ENCODE measurements at places on chromosomes 7 and 10.

DNA sequence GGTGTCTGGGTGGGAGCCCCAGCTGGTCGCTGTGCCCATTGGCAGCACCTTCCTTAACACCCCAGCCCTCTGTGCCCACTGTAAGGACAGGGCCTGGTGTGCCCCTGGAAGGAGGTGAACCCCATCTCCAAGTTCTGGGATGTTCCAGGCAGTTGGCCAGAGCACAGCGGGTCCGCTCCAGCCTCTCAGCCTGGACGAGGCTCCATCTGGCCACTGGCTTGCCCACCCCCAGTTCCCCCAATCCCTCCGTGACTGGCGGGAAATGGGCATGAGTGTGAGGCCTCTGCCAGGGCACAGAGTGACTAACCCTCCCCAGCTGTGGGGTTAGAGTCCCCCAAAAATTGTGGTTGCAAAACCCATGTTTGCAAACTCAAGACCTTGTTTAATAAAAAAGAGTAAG lies 15.6 kb downstream of the GRIFIN start:
- DNase-seq: no peak

DNA sequence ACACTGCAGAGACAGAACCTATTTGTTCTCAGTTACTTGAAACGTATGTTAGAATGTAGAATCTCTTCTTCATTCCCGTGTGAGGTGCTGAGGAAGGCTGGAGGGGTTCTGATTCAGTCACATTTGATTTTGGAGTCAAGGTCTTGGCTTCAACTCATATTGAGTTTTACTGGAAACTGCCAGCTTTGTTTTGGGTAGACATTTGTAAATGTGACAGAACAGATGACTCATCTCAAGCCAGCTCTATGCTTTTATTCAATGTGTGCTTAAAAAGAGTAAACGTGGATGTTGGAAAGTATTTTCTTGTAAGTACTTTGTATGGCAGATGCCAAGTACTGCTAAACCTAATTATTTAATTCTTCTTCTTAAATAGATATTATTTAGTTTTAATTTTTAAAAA lies 780.8 kb upstream of the C7orf33 start:
- no peak for DNase-seq

GRCh38 chr7:72080865-72081510 lies 331.1 kb downstream of the CALN1 start:
- DNase-seq: no peak

DNA sequence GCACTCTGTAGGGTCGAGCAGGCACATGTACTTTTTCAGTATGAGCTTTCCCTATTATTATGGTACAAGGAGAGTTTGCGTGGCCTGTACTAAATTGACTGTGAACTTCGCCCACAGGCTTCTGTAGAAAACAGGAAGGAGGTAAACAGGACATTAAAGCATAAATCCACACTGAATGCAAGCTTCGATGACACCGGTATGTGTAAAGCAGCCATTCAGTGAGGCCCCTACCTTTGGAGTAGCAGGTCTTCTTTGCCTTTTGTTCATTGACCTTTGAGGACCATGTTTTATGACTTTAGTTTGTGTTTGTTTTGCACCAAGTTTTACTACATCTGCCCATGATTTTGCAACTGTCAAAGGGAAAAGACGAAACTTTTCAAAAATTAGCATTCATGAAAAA lies 14.5 kb downstream of the MKI67 start:
- no peak for DNase-seq

DNA sequence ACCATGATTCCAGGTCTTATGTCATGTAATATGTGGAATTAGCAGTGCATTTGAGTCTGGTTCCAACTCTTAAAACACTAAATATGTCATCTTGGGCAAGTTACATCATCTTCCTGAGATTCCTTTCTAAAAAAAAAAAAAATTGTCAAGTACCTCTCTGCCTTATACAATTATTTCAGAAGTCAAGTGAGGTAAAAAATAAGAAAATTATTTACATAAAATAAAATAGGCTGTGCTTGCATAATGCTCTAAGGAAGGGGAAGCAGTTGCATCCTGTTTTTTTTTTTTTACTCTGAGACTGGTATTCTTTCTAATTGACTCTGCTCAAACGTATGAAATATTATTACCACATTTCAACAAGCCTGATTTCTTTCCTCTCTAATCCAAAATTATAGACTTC lies 55.1 kb upstream of the SEMA3A start:
- DNase-seq: no peak

DNA sequence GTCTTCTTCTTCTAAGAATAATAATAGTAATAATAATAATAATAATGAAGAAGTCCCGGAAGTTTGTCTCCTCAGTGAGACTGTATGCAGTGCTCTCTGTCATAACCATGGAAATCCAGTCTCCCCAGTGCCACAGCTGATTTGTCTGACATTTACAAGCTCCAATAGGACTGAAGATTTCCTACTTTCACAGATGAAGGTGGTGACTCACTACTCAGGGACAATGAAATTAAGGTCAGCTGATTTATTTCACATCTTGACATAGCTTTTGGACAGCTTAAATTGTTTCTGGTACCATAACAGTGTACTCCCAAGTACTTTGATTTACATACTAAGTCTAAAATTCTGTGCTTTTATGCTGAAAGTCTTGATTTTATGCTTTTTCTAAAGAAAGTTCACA lies 6.9 kb downstream of the CELF2 start:
- DNase-seq: no peak

- peak; percentile 38 for DNase-seq
These were observed 411 bp downstream of the BCCIP start for GRCh38 chr10:125823663-125824251.

DNA sequence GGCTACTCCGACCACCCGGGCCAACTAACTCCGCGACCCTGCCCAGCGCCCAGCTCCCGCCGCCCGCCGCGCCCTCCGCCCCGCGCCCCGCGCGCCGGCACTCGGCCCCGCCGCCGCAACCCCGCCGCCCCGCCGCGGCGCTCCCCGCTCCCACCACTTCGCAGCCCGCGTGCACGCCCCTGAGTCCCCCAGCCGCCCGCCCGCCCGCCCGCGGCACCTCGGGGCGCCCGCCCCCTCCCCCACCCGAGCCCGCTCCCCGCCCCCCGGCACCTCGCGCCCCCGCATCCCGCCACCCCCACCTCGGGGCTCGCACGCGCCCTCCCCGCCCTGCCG lies 598 bp downstream of the JAZF1 start:
- no peak for DNase-seq

DNA sequence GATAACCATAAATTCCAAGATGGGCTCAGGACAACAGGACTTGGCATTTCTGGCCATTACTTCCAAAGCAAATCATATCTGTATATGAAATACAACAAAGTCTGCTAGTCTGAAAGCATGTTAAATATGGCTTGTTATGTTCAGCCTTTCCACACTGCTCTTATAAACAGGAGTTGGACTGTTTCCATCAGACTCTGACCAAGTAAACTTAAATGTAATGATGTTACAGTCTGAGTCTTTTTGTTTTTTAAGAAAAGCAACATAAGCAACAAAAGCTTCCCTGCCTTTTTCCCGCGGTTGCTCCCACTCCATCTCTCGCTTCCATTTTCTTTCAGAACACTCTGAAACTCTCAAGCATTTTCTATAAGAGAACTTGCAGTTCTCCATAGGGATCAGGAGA lies 8.1 kb upstream of the CDCA7L start:
- no peak for DNase-seq

GRCh38 chr7:112010994-112011393 lies 195.2 kb downstream of the DOCK4 start:
- DNase-seq: peak; percentile 30

- DNase-seq: no peak
These were observed 105.4 kb upstream of the BTBD16 start for GRCh38 chr10:122165484-122166276.

GRCh38 chr7:106375499-106375898 lies 90.7 kb upstream of the NAMPT start:
- no peak for DNase-seq

DNA sequence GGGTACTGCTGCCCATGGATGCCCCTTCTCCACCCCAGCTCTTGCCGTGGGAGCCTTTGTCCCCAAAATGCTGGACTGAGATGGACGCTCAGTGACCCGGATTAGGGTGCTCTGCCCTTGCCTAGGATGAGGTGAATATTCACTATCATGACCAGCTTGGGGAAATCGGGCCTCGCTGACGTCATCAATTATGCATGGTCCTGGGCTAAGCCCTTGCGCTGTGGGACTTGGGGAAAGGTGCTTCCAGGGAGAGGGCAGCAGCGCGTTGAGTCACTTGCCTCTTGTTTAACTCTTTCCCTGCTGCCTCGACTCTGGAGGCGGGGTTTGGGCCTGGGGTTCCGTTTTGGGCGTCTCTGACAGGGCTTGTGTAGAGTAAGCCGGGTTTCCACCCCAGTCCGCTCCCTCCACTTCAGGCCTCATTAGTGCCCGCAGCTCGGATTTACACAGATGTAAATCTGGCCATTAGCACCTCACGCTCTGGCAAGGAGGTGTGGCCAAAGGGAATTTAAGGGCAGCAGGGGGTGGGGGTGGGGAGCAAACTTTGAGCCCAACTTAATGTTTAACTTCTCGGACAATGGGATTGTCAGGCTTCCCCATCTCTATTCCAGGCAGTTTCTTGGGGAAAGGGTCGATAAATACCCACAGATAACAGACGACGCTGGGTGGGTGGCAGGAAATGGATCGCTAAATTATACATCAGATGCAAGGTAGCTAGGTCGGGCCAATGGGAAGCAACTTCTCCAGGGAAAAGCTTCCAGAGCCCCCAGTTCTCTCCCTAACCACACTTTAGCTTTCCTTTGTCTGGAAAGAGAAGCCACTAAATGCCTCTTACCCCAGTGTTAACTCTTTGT lies 51.3 kb upstream of the TCF7L2 start:
- DNase-seq: peak; percentile 45

DNA sequence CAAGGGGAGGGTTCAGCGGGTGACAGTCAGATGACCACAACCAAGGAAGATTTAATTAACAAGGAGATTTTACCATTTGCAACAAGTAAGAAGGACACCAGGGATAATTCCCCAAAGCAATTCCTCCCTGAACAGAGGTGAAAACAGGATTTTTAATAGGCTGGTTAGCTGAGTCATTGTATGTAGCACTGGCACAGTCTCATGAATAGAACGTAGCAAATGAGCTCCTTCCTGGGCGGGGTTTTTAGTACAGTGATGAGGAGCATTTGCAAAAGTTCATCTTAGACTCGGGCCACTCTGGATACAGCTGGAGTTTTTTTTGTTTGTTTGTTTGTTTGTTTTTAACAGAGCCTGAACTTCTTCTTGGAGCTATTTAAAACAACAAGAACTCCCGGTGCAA lies 39.0 kb downstream of the TAC1 start:
- DNase-seq: no peak

DNA sequence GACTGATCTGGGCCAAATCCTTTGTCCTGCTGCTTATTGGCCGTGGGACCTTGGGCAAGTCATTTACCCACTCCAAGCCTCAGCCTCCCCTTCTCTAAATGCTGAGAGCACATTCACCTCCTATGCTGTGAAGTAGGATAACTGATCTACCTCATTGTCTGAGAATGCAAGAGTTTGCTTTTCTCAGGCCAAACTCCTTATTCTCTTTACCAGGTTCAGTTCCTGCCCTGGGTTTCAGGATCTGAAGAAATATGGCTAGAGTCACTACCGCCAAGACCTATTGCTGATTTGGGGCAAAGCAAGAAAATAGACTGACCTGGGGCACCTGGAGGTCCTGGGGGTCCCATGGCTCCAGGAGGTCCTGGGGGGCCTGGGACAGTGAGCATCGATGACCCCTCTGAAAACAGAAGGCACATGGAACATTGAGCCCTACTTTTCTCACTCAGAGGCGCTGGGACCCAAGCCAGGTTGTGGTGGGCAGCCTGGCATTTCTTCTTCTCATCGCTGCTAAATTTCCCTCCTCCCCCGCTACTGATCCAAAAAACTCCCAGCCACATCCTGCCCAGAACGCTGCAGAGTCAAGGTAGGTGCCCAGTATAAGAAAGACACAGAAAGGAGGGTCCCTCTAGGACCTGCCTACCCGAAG lies 42.4 kb downstream of the COL17A1 start:
- no peak for DNase-seq

DNA sequence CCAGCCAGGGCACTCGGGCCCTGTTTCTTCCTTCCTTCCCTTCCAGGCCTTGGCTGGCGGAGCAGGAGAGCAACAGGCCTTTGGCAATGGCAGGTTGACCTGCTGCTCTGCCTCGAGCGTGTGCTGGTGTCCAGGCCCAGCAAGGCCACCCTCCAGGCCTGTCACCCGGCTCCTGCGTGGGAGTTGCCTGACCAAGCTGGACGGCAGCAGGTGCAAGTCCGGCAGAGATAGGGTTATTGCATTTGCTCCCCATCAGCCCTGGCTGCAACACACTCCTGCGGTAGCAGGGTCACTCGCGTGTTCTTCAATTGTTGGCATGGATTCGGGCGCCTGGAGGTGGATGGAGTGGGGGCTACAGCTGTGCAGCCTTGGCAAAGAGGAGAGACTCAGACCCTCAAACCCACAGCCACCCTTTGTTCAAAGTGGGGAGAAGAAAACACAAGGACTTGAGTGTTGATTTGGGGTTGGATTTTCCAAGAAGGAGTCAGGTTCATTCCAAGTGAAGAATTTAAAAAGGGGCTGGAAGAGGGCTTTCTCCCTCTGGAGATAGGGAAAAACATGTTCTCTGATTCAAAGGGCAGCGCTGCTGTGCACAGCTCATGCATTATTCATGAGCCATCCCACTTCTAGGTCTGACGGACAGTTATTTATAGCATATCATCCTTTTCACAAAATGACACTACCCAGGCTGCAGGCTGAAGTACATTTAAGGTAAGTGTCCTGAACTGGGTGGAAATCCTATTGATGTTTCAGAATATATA lies 64.2 kb upstream of the PITRM1 start:
- DNase-seq: no peak

- no peak for DNase-seq
These were observed 8.7 kb upstream of the VDAC2 start for GRCh38 chr10:75201793-75202307.

DNA sequence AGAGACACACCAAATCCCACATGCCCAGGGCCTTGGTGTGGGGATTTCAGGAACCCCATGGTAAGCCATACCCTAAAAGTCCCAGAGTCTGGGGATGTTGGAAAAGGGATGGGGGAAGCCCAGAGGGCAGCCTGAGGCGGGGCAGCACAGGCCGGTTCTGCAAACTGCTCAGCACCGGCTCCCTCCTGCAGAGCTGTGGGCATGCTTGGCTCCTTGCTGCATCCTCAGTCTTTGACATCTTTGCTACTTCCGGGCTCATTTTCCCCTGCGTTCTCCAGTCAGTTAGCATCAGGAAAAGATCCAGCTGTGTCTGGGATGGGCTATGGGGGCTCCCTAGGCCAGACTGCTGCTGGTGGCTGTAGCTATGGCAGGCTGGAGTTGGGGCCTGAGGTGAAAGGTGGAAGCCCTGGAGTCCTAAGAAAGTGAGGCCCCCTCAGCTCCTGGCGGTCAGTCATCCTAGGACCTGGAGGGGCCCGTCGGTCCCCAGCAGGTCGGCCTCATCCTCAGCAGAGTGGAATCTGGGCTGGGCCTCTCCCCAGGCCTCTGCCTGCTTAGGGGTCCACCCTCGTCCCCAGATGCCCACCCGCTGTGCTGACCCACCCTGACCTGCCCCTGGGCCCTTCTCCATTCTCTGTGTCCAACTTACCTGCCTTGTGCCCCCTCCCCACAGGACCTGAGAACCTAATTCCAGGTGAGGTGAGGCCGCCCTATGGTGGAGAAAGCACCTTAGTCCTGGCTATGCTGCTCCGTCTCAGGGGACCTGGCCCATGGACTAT lies 9.3 kb downstream of the TBATA start:
- DNase-seq: no peak

Measured in ELR (cell line).